ENCODE measurements at places on chromosomes 11 and 22.
A peak's percentile ranks its signal among the peaks of the same experiment; 100 is the strongest.

DNA sequence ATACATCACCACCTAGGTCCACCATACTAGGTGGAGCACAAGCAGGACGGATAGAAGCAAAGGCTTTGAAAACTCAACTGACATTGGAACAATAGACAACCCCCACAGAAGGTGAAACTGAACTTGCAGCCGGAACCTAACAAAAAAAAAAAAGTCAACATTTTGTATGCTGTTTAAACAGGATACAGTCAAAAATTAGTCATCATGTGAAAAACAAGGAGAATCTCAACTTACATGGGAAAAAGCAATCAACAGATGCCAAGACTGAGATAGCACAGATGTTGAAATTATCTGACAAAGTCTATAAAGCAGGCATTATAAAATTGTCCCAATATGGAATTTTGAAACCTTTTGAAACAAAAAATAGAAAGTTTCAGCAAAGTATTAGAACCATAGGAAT is 123.8 kb downstream of the RAB38 start:
- DNase-seq, result no peak

DNA sequence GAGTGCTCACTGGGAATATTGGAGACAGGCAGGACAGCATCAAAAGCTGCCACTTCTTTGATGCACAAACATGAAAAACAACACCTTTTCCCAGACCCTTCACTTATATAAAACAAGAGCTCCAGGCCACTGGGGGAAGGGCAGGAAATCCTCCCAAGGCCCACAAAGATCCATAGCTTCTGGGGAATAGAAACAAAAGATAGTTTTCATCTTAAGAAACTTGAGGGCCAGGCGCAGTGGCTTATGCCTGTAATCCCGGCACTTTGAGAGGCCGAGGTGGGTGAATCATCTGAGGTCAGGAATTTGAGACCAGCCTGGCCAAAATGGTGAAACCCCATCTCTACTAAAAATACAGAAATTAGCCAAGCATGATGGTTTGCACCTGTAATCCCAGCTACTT is 15.3 kb downstream of the RTL6 start:
- no peak for DNase-seq

- DNase-seq, result no peak
Measured at GRCh38 chr11:113419454-113420003, 31.9 kb downstream of the ANKK1 start.

DNA sequence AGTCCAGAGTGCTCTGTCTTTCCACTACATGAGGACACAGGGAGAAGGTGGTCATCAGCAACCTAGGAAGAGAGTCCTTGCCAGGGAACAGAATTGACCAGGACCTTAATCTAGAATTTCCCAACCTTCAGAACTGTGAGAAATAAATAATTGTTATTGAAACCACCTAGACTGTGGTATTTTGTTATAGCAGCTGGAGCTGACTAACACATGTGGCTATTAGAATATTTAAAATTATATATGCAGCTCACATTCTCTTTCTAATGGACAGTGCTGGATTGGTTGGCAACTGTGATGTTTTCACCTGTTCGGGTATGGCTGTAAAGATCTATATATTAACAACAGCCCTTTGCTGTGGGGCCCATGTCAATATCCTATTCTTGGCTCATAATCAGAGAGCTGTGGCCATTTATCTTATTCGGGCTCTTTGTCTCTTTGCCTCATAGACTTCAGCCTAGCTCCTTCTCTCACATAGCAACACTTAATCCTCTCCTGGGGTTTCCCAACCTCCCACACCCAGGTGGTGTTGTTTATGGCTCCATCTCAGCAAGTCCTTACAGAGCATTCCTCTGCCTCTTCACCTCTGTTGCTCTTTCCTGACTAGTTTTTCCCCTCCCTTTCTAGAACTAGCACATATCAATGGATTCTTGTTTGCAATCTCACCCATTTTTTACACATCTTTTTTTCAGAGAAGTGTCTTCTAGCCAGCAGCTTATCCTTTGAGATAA is 46.4 kb upstream of the AMOTL1 start:
- DNase-seq, result no peak

DNA sequence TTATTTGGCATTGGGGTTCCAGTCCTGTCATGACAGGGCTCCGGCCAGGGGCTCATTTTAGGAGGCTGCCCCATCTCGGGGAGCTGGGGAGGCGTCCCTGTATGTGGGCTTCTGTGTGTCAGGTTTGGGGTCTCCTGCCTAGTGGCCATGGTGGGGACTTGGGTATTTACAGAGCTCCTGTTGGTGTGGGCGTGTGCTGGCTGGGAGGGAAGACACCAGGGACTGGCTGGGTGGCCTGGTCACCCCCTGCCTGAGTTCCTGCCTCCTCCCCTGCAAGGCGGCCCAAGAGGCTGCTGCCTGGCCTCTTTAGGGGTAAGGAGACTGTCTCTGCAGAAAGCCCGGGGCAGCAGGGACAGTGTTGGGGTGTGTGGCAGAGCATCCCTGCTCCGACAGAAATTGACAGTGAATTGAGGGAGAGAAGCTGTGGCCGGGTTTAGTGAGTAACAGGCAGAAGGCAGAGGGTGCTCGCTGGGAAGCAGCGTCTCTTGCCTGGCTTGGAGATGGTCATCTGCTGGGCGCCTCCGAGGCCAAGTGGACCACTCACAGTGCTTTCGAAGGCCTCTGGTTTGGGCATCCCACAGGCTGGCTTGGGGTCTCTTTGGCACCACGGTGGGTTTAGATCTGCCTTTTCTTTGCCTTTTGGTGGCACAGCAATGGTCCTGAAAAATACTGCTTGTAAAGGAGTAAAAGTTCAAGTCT is 40.3 kb upstream of the GRAMD4 start:
- no peak for DNase-seq

GRCh38 chr11:8273287-8273686 is 9.6 kb upstream of the LMO1 start:
- no peak for DNase-seq

DNA sequence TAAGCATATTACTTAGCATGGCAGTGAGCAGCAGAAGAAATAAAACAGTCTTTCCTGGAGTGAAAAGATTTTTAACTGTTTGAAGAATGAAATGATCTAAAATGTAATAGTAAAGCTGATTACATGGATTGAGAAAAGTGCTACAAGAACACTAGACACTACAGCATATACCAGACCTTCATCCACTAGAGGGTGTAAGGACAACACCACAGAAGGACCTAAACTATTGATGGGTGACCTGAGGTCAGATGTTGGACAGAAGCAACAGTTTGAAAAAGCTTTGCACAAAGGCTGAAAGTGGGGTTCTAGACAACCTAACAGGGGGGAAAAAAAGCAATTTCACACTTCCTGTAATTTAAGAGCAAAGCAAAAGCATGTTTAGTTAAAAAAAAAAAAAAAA is 97.7 kb downstream of the RBFOX2 start:
- DNase-seq, result peak; percentile 6

DNA sequence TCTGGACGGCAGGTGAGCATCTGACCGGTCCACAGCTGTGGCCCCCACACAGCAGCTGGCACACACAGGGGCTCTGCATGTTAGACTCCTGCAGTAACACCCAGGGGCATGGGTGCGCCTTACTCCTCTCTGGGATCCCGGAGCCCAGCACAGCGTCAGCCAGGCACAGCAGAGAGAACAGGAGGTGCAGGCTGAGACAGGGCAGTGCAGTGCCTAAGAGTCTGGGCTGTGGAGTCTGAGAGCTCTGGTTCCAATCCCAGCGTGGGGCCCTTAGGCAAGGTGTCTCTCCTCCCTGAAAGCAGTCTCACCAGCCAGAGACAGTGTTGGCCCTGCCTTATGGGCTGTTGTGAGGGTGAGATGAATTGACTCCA is 2.3 kb downstream of the NUDT8 start:
- no peak for DNase-seq

DNA sequence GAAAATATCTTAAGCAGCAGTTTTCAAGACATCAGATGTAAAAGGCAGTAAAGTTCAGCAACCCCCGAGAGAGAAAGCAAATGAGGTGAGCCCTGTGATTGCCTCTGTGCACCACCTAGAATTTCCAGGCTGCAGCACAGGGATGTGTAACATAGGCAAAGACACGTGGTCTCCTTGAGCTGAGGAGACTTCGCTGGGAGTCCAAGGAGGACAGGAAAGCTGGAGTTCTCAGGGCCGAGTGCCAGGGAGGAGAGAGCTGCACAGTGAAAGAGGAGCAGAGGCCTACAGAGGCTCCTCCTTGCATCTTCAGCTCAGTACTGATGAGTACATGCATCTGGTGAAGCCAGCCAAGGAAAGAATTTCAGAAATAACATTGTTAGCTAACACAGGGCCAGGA is 17.6 kb upstream of the TOLLIP start:
- no peak for DNase-seq

- DNase-seq, result no peak
Measured at GRCh38 chr11:127564810-127565209, 564.2 kb upstream of the KIRREL3 start.

- DNase-seq, result no peak
Measured at GRCh38 chr22:37244922-37245722, 1.1 kb upstream of the RAC2 start.

DNA sequence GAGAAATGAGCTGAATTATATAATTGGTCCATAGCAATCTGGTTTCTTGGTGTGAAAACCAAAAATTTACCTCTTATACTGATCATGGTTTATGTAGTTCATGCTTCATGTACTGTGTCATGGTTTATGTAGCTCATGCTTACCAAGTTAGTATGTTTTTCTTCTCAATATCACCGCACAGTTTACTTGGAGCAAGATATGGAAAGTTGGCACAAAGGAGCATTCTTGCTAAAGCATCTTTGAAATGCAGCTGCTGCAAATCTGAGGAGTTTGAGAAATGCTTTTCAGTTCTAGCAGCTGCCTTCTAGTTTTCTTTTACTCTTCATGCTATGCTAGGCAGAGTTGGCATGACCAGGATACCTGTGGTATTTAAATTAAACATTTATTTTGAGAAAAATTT is 4.5 kb downstream of the OR10G7 start:
- DNase-seq, result no peak

GRCh38 chr11:84544566-84544965 is 1082.6 kb downstream of the DLG2 start:
- DNase-seq, result no peak

DNA sequence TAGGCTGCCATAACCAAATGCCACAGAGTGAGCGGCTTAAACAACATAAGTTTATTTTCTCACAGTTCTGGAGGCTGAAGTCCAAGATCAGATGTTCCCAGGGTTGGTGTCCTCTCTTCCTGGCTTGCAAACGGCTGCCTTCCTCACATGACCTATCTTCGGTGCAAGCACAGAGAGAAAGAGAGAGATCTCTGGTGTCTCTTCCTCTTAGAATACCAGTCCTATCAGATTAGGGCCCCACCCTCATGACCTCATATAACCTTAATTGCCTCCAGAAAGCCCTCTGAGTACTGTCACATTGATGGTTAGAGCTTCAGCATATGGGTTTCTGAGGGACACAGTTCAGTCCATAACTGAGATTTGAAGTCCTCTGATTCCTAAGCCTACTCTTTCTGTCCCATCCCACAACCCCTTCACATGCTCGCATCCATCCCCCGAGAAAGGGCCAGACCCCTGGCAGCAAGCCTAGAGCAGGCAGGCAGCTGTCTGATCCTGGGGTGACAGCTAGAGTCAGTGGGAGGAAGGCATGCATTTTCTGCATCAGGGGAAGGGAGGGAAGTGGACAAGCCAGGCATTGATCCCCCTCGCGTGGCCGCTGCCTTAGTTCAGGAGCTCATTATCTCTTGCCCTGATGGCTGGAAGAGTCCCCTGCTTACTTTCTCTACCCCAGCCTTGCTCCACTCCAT is 114.1 kb downstream of the FAR1 start:
- DNase-seq, result no peak

DNA sequence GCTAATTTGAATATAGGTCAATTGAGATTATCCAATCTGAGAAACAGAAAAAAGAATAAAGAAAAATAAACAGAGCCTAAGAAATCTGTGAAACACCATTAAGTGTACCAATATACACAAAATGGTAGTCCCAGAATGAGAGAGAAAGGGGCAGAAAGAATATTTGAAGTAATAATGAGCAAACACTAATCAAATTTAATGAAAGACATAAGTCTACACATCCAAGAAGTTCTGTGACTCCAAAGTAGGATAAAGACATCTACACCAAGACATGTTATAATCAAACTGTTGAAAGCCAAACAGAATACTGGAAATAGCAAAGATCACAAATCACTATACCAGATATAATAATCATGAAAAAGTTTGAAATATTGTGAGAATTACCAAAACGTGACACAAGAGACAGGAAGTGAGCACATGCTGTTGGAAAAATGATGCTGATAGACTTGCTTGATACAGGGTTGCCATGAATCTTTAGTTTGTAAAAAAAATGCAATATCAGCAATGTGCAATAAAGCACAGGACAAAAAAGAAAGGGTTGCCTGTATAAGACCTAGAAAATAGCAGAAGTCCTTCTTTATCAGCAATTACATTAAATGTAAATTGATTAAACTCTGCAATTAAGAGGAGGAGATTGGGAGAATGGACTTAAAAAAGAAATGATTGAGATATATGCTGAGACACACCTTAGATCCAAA is 75.8 kb downstream of the RNF169 start:
- no peak for DNase-seq

DNA sequence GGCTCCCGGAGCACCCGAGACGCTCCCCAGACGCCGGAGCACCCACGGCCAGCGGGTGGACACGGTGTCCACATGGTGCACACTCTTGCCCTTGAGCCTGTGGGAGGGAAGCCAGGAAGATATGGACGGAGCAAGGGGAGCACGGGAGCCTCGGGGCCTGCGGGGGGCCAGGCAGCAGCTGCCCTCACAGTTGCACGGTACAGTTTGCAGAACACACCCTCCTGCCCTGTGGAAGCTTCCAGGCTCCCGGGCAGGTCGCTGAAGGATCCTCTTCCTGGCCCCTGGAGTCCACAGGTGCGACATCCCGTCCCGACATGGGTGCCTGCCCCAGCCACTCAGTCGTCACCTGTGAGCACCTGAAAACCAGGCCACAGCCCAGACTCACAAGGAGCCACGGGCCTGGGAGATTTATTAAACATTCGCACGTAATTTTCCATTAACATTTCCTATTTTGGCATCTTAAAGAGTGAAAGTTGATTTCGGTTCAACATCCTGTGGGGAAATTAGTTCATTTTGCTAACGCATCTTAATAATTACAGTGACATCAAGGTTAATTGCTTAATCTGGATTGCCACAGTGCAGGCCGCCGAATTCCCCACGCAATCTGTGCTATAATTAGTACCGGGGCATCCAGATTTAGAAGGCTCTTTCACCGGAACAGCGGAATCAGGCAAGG is 253.3 kb downstream of the BRD1 start:
- DNase-seq, result no peak

DNA sequence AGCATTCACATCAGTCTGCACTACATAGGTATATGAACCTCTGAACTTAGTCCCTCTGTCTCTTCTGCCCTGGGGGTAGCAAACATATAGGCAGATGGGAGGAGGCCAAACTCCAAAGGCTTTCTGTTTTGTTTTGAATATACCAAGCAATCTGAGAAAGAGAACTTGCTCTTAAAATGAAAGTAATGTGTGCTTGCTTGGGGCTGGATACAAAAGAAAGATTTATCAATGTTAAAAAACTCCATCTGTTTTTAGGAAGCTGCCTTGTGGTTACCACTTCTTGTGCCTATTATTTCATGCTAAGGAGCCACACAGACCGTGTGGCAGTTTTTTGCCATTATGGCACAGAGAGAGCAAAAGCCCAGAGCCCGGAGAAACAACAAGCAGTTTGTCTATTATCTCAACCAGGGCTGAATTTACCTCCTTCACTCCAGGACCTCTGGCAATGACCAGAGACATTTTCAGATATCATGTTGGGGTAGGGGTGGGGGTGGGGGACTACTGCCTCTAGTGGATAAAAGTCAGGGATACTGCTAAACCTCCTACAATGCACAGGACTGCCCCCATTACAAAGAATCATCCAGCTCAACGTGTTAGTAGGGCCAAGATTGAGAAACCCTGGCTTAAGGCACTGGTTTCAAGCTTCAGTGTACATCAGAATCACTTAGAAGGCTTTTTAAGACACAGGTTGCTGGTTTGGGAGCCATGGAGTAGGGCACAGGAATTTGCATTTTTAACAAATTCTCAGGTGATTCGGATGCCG is 124.2 kb downstream of the APIP start:
- DNase-seq, result peak; percentile 12
